ENCODE measurements at places on chromosomes 11 and 22. TPM values are rescaled to one million over a fixed set of nuclear protein-coding genes. Genes with fewer than 3 reads are reported as not detected.

The TCN1 gene
- not detected for total RNA-seq

The MN1 gene
- 7.3 TPM for total RNA-seq

The CSNK2A3 gene
- not detected for total RNA-seq

The PATE2 gene
- total RNA-seq, result not detected

The LRRC32 gene
- 14.7 TPM for total RNA-seq

The TSSK2 gene
- not detected for total RNA-seq

The SMTNL1 gene
- total RNA-seq, result 7.6 TPM

The SIK2 gene
- 69.6 TPM for total RNA-seq

The MUC5AC gene
- not detected for total RNA-seq

The CNIH2 gene
- total RNA-seq, result not detected

The FAM181B gene
- 0.08 TPM for total RNA-seq

The KRTAP5-2 gene
- not detected for total RNA-seq

The GGT5 gene
- 7.7 TPM for total RNA-seq

The KCNJ1 gene
- total RNA-seq, result not detected

The OR52I1 gene
- not detected for total RNA-seq

The CSNK1E gene
- total RNA-seq, result 61.8 TPM

The UCP3 gene
- 202 TPM for total RNA-seq

The CALCA gene
- 3.9 TPM for total RNA-seq

The SLC22A9 gene
- total RNA-seq, result not detected

The MMP13 gene
- total RNA-seq, result not detected

The CYB5R2 gene
- total RNA-seq, result 0.40 TPM

The SSTR3 gene
- total RNA-seq, result not detected

The NTM gene
- 1.1 TPM for total RNA-seq

The MAP6 gene
- total RNA-seq, result 0.56 TPM

The UPK3A gene
- 2.5 TPM for total RNA-seq

The VSIG10L2 gene
- not detected for total RNA-seq

The BAIAP2L2 gene
- not detected for total RNA-seq

The MUC15 gene
- not detected for total RNA-seq

The TRPC6 gene
- 1.1 TPM for total RNA-seq

The DDX6 gene
- 78.8 TPM for total RNA-seq

The MRGPRX4 gene
- not detected for total RNA-seq

The SLC5A1 gene
- 2.0 TPM for total RNA-seq

The MCHR1 gene
- total RNA-seq, result not detected

The PIWIL4 gene
- 0.67 TPM for total RNA-seq

The JHY gene
- 0.36 TPM for total RNA-seq

The KRTAP5-10 gene
- total RNA-seq, result not detected

The ART5 gene
- total RNA-seq, result 2.6 TPM

The OR52N4 gene
- not detected for total RNA-seq

The SLC5A4 gene
- total RNA-seq, result not detected

The AP5B1 gene
- 16.3 TPM for total RNA-seq

The ZNF214 gene
- total RNA-seq, result 0.39 TPM

The POTEH gene
- not detected for total RNA-seq

The LRRC10B gene
- total RNA-seq, result 0.69 TPM

The MMP27 gene
- total RNA-seq, result not detected

The LSP1 gene
- 16.0 TPM for total RNA-seq

The FBLN1 gene
- total RNA-seq, result 19.3 TPM

The PDGFD gene
- 5.1 TPM for total RNA-seq

The PACSIN2 gene
- total RNA-seq, result 27.9 TPM

The CASP5 gene
- total RNA-seq, result not detected

The APOA5 gene
- total RNA-seq, result not detected

The ASPHD2 gene
- total RNA-seq, result 0.20 TPM

All from psoas muscle (tissue), 8 donors.